ENCODE measurements at places on chromosomes 1 and 21.

- DNase-seq, result peak; percentile 11
Observed at GRCh38 chr1:237124856-237125462, 83.0 kb downstream of the RYR2 start.

DNA sequence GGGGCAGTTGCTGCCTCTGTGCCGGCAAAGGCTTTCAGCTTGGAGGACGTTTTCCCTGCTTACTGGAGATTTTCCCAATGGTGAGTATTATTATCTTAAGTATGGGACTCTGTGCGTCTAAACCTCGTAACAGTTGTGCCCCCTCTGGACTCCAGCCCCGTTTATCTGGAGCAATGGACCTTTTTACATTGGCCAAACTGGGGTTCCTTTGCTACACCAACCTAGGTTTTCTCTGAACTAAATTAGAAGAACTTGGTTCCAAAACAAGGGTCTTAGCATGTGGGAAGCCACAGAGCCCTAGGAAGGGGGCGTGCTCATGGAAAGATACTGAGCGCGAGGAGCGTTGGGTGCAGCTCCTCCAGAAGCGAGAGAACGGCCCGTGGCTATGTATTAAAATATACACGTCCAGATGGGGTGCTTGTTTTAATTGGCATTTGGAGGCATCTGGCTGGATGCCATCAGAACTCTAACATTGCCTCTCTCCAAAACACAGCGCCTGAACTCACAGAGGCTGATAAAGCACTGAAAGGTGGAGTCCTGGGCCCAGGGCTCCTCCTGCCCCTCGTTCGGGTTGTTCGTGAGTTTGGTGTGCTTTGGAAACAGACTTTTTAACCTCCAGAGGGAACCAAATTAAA lies 28.4 kb downstream of the POFUT2 start:
- DNase-seq, result no peak

DNA sequence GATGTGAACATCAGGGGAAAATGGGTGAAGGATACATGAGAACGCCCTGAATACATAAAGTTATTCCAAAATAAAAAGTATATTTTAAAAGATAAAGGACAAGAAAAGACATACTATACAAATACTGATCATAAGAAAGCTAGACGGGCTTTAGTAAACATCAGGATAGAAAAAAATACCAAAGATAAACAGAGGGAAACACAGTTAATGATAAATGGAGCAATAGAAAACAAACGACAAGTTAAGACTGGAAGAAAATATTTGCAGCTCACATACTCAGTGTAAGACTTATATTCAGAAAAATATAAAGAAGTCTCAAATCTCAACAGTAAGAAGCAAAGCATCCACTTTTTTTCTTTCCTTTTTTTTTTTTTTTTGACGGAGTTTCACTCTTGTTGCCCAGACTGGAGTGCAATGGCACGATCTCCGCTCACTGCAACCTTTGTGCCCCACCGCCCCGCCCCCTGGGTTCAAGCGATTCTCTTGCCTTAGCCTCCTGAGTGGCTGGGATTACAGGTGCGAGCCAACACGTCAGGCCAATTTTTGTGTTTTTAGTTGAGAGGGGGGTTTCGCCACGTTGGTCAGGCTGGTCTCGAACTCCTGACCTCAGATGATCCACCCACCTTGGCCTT lies 94.8 kb downstream of the OMA1 start:
- no peak for DNase-seq

GRCh38 chr1:158180741-158181576 lies at the start of gene CD1D:
CD1D (plus strand) TSS chr1:158180895; CDS start chr1:158181102, 207 bp downstream.
- no peak for DNase-seq

All from COR-L47 (cell line).